Sciatic nerve (tissue), 2 donors: ENCODE measurements at places on chromosomes 13 and 19. TPM values are rescaled to one million over a fixed set of nuclear protein-coding genes. Genes with fewer than 3 reads are reported as not detected.

TEX26 gene
- total RNA-seq = 0.31 TPM

MCF2L gene
- 64.1 TPM for total RNA-seq

CCDC70 gene
- total RNA-seq = not detected

ACER1 gene
- not detected for total RNA-seq

CATSPERD gene
- total RNA-seq = not detected

ACTL9 gene
- total RNA-seq = not detected

DNA sequence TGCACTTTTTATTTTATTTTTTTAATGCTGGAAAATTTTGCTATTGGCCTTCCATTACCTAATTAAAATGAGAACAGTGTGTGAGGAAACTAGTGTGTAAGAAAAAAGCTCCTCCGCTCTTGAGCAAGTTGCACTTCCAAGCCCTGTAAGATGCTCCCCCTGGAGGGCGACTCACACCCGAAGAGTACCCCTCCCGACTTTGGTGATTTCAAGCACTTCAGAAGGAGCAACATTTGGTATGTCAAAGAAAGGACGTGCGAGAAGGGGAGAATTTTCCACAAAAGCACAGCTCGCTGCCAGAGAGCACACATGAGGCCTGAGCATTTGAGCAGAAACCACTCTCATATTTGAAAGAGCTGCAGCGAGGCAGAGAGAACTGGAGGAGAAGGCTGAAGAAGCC is 504.4 kb downstream of the FGF9 start:
- no peak for DNase-seq

DNA sequence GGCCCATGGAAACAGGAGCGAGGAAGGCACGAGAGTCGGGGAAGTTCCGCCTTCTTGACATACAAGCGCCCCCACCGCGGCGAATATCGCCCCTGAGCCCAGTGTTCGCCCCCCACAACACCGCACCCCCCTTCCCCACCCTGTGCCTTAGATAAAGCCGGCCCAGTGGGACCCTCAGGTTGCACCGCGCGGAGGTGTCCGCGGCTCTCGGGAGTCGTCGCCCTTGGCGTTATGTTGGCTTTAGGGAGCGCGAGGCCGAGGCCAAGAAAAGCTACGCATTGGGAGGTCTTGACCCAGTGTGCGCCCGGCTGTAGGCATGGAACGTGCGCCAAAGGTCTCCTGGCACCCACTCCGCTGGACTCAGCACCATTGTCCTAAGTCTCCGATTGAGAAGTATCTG is 603 bp upstream of the ZNF132 start:
- DNase-seq = no peak

DNA sequence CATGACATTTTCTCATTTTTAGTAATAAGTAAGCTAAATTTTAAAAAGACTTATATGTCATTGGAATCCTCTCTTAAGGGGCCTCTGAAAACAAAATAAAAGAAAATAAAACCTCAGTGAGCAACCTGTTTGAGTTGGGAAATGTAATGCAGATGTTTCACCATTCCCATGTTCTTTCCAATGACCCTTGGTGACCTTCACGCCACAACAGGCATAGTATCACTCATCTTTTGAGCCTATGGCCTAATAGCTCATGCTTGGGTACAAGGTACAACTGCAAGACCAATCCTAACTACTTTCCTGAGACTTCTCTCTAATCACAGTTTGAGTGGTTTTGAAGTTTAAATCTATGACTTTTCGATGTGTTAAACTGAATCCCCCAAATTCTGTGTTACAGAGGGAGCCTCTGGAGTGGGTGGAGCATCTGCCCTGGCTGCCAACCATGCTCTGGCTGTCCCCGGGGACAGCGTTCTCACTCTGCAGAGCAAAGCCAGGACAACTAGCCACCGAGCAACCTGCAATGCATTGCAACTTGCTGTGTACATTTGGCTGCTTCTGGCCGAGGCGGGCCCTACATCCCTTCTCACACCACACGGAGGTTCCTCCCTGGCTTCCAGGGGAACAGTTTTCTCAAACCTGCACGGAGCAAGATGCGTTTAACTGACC is 307.9 kb upstream of the MAB21L1 start:
- DNase-seq = no peak

DNA sequence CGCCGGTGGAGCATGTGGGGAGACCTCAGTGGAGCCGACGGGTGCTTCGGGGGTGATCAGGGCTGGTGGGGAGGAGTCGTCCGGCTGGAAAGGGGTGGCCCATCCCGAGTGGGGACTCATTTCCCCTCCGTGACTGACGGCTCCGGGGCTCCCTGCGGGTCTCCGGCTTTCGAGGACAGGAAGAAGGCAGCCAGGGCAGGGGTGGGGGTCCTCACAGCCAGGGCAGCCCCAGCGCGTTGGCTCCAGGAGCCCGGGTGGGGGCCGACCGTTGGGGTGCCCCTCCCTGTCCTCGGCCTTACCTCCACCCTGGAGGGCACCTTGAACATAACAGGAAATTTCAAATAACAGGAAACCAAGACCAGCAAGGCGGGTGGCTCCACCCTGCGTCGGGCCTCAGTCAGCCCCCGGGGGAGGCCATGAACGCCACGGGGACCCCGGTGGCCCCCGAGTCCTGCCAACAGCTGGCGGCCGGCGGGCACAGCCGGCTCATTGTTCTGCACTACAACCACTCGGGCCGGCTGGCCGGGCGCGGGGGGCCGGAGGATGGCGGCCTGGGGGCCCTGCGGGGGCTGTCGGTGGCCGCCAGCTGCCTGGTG is at the start of gene S1PR4:
Gene S1PR4, plus strand, starts transcription at position 393 of the 596 bp plus-strand sequence. Its CDS starts 24 bp downstream, at position 417.
- DNase-seq = peak; percentile 62

DNA sequence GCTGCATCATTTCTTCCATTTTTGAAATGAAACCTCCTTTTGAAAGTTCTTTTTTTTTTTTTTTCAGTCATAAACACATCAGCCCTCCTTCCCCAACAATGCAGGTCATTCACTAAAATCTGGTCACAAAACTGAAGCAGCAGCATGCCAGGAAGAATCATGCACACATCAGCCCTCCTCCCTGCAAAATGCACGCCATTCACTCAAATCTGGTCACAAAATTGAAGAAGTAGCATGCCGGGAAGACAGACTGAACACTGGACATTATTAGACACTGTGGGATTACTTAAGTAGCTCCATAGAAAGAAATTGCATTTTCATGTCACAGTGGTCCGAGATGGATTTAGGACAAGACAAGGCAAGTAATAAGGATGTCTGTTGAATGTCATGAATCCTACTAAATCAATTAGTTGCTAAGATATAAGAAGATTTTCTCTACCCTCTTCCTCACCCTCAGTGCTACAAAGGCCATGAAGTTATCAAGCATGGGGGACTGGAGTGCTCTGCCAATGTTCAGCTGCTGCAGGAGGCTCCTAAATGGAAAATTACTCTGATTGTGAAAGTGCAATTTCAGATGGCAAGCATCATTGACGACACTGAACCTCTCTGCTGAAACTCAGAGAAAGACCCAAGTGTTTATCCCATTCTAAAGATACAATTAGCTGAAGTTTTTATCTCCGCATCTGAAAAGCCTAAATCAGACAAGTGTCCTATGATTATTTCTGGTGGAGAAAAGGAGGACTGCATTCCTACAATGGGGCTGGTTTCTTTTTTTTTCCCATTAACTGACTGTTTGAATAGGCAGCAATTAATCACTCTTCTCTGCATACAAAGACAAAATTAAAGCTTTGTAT is 913.2 kb downstream of the DIAPH3 start:
- DNase-seq = no peak

DNA sequence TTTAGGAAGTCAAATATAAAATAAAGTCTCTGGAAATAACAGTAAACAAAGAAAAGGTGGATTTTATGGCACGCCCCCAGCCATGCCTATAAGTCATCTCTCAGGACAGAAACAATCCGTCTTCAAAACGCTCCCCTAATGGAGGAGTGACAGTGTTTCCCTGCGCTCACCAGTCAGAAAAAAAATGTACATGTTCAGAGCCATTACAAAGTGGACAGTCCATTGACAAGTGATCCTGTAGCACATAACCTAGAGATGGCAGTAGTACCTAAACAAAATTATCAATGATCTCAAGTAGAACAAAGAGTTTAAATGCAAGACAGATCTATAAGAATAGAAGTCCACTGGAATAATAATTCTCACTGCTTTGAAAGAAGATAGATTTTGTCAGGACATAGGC is 891.7 kb upstream of the MIR17HG start:
- DNase-seq = no peak

DNA sequence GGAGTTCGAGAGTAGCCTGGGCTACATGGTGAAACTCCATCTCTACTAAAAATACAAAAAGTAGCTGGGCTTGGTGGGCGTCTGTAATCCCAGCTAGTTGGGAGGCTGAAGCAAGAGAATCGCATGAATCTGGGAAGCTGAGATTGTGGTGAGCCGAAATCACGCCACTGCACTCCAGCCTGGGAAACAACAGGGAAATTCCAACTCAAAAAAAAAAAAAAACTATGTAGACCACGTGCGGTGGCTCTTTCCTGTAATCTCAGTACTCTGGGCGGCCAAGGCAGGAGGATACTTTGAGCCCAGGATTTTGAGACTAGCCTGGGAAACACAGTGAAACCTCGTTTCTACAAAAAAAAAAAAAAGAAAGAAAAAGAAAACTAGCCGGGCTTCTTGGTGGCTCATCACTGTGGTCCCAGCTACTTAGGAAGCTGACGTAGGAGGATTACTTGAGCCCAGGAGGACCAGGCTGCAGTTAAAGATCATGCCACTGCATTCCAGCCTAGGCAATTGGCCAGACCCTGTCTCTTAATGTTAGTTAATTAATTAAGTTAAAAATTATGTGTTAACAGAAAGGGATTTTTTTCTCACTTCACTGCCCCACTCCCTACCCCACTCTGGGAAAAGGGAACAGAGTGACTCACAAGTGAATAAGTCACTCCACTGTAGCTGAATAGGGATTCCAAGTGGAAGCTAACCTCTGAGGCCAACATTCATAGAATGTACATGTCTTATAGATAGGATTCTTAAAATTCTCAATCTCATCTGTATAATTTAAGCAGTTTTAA is 2.2 kb downstream of the ZNF83 start:
- DNase-seq = no peak

GRCh38 chr13:102325321-102325720 is 76.5 kb downstream of the FGF14 start:
- DNase-seq = no peak

DNA sequence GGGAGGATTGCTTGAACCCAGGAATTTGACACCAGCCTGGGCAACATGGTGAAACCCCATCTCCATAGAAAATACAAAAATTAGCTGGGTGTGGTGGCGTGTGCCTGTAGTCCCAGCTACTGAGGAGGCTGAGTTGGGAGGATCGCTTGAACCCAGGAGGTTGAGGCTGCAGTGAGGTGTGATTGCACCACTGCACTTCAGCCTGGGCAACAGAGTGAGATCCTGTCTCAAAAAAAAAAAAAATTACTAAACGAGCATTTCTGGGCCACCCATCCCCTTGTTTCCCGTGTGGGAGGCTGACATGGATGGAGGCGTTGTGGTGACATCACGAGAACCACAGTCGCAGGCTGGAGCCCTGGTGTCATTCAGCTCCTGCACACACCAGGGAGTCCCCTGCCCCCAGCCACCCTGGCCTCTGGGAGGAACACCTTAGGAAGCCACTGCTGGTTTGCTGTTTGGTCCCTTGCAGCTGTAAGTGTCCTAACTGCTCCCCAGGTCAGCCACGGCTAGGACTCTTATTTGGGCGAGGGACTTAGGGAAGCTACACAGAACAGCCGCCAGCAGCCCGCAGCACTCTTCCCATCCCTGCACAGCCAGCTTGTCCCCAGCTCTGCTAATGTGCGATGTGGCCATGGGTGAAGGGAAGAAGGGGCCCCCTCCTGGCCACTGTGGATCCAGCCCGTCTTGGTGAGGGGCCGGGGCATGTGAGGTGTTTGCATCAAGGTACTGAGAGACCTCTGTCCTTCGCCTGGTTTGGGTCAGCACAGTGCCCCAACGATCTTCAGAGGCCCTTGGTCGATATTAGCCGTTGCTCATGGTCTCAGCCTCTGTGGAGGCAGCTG is 12.7 kb downstream of the NKPD1 start:
- no peak for DNase-seq

GRCh38 chr13:92590503-92590908 is 636.1 kb upstream of the GPC6 start:
- DNase-seq = no peak

DNA sequence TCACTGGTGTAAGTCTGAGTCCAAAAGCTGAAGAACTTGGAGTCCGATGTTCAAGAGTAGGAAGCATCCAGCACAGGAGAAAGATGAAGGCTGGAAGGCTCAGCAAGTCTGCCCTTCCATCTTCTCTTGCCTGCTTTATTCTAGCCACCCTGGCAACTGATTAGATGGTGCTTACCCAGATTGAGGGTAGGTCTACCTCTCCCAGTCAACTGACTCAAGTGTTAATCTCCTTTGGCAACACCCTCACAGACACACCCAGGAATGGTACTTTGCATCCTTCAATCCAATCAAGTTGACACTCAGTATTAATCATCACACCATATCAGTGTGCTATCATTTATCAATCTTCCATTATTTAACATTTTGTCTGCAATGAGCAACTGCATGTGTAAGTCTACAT is 223.5 kb downstream of the GPC5 start:
- DNase-seq = no peak
